ENCODE measurements at places on chromosomes 7 and 10.

GRCh38 chr10:62992145-62992721, 140.9 kb upstream of the NRBF2 start:
- peak; percentile 60 for DNase-seq

GRCh38 chr7:92634205-92634604, 44.0 kb upstream of the FAM133B start:
- DNase-seq, result no peak

DNA sequence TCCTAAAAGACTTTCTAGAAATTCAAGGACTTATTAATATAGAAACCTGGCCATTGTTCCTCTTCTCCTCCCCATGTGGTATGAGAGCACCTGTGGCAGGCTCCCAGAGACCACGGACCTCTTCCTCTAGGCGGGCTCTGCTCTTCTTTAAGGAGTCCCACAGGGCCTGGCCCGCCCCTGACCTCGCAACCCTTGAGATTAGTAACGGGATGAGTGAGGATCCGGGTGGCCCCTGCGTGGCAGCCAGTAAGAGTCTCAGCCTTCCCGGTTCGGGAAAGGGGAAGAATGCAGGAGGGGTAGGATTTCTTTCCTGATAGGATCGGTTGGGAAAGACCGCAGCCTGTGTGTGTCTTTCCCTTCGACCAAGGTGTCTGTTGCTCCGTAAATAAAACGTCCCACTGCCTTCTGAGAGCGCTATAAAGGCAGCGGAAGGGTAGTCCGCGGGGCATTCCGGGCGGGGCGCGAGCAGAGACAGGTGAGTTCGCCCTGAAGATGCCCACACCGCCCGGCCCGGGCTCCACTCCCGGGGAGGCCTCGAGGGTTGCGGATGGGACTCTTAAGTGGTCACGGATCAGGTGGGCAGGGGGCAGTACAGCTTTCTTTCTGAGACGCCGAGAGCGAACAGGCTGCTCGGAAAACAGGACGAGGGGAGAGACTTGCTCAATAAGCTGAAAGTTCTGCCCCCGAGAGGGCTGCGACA, at the start of gene SLC26A4:
Gene SLC26A4 (plus strand): TSS at position 448 of the 700 bp plus-strand sequence. CDS start 814 bp downstream, outside the sequence.
- DNase-seq, result peak; percentile 70

- DNase-seq, result no peak
These were observed 2.8 kb downstream of the SUGCT start for GRCh38 chr7:40137563-40137962.

DNA sequence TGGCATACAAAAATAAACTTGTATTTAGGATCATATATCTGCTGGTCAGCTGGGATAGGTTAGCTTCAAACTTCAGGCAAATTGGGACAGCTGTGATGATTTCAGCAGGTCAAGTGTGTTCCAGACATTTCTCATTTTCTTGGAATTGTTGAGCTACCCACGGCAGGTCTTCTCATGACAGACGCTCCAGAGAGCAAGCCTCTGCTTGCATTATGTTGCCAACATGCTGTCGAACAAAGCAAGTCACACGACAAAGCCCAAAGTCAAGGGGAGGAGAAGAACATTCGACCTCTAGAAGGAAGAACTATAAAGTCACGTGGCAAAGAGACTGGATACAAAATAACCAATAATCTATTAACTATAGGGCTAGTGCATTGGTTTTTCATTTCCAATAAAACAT, 103.5 kb downstream of the RAB18 start:
- DNase-seq, result no peak

DNA sequence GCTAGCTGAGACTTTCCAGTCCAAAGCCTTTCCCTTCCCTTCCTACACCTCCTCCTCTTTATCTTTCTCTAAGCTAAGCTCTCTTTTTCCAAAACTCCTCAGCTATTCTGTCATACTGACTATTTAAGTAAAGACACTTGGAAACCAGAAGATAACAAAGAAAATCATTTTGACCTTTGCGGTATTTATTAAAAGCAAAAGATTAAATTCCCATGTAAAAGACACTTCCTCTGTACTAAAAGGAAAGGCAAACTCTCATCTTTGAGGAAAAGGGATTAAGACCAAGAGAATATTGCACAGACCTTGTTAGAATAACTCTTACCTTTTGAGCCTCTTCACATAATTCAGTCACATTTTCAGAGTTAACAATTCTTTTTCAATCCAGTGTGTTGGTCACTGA, 15.8 kb downstream of the ST8SIA6 start:
- no peak for DNase-seq

GRCh38 chr7:143379611-143380259, 1.4 kb upstream of the ZYX start:
- no peak for DNase-seq

GRCh38 chr7:99128076-99128950, 15.6 kb downstream of the SMURF1 start:
- DNase-seq, result no peak

DNA sequence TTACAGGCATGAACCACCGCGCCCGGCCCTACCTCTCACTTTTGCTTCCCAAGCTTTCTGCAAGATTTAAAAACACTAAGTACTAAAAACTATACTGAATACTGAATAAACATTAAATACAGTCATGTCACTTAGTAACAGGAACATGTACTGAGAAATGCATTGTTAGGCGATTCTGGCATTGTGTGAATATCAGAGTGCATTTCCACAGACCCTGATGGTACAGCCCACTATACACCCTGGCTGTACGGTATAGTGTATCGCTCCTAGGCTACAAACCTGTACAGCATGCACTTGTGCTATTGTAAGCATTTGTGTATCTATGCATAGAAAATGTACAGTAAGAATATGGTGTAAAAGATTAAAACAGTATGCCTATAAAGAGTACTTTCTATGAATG, 29.1 kb downstream of the PDIA4 start:
- DNase-seq, result no peak

DNA sequence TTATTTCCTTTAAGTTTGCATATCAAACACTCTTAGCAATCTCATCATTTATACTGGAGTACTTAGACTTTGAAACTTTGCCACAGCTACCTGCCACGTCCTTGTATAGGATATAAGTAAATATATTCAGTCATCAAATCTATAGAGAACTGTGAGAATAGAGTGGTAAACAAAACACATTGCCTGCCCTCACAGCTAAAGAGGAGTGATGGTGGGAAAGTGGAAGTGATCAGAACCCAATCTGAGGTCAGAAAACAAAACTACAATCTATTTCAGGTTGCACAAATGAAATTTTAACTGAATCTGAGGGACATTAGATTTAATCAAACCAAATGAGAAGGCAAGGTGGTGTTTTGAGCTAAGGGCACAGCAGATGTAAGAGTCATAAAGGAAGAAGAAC, 74.8 kb downstream of the ZEB1 start:
- no peak for DNase-seq

- DNase-seq, result no peak
These were observed 90.0 kb downstream of the NRP1 start for GRCh38 chr10:33244354-33244967.

GRCh38 chr10:48299066-48299465, 7.4 kb upstream of the MAPK8 start:
- DNase-seq, result no peak

GRCh38 chr10:28730031-28730778, 52.9 kb downstream of the BAMBI start:
- no peak for DNase-seq

- no peak for DNase-seq
These were observed 29.3 kb upstream of the SH3PXD2A start for GRCh38 chr10:103884681-103885139.

DNA sequence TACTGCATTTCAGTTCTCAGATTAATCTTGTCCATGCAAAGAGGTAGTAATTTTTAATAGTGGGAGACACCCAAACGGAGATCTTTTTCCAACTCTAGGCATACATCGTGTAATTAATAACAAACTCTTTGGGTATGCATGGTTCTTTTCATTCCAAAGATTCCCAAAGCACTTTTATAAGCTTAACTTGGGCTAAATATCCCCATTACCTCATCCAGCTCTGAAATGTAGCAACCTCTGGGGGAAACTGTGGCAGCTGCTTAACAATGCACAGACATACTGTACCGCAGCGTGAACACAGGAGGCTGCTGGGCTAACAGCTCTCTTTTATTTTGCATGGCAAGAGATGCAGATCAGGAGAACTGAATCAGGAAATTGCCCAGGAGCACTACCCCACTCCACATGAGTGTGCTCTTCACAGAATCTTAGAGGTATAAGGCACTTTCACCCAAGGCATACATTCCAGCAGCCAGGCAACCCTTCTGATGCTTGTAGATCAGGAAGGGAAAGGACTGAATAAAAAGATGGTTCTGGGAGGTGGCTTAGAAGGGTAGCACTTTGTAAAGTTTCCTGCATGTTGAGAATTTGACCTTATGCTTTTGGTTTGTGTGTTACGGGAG, 114.4 kb upstream of the GLI3 start:
- DNase-seq, result no peak

GRCh38 chr7:98133181-98133580, 26.5 kb downstream of the LMTK2 start:
- DNase-seq, result peak; percentile 26

- no peak for DNase-seq
These were observed 23.7 kb downstream of the RAB18 start for GRCh38 chr10:27527666-27528295.

DNA sequence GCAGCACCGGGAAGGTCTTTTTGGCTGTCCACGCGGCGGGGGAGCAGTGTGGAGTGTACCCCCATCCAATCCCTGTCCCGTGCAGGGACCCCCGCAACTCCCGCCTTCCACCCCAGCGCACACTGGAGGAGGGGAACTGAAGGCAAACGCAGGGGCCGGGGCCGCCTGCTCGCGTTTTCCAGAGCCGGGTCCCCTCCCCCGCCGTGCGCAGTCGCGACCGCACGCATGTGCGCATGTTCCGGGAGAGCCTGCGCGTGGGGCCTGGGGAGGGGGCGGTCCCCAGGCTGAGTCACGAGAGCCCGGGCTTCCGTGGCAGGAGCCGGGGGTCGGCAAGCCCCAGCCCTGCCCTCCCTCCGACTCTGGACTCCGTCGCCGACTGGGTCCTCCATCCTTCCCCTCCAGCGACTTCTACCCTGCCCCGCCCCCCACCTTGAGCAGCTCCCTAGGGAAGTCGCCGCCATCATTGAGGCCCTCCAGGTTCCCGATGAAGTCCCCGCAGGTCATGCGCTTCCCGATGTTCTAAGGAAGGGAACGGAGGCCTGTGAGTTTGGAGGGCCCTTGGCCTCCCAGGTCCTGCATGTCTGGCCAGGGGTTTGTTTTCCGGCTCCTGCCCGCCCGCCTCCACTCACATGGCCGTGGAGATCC, 8.0 kb downstream of the PSD start:
- peak; percentile 75 for DNase-seq

DNA sequence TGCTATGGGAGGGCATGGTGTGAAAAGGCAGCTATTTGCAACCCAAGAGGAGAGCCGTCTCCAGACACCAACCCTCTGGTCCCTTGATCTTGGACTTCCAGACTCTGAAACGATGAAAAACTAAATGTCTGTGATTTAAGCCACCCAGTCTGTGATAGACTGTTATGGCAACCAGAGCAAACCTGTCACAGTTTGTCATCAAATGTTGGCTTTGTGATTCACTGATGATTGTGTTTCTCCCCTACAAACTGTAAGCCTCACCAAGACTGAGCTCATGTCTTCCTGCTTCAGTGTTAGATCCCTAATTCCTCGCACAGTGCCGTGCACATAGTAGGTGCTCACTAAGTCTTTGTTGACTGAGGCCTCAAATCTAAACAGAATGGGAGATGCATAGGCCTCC, 224.6 kb upstream of the PITRM1 start:
- no peak for DNase-seq

GRCh38 chr10:91409069-91409868, 875 bp upstream of the HECTD2 start:
- no peak for DNase-seq

- no peak for DNase-seq
These were observed 15.1 kb downstream of the CAMK2B start for GRCh38 chr7:44310221-44310848.

DNA sequence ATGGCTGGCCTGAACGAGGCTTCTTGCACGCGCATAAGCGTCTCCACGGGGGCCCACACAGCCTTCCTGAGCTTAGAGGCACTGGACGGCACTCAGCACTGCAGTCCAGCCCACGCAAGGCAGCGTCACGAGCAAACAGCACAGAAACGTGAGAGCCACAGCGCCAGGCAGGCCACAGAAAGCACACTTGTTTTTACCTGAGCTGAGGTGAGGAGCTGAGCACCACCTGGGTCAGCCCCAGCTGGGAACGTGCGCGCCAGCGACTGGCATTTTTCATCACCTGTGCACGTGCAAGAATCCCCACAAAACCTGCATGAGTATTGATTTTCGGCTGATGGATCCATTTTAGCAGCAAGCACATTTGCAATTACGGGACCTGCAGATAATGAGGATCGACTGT, 26.7 kb downstream of the IQCE start:
- no peak for DNase-seq

GRCh38 chr7:4702961-4703512, 20.9 kb downstream of the FOXK1 start:
- no peak for DNase-seq

GRCh38 chr7:156051884-156052283, 239.6 kb upstream of the SHH start:
- DNase-seq, result no peak

- DNase-seq, result no peak
These were observed 56.2 kb downstream of the UBE3C start for GRCh38 chr7:157194948-157195347.

- DNase-seq, result no peak
These were observed 1078.1 kb downstream of the SORCS1 start for GRCh38 chr10:106086391-106086790.

DNA sequence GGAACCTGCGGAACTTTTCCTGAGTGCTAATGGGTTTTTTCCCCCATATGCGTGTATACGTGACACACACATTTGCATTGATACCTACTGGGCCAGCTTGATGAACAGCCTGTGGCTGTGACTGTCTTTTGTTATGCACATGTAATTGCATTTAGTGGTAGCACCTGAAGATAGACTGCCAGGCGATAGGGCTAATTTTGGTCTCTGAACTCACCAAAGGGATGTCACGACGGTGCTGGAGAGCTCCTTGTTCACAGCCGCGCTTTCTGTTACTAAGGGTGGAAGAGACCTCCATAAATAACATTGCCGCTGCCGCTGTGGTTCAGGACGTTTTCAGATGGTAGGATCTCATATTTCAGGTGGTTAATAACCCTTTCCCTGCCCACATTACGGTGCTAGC, 133.2 kb downstream of the CAMK1D start:
- no peak for DNase-seq

- DNase-seq, result no peak
These were observed 19.1 kb downstream of the DENND2A start for GRCh38 chr7:140621401-140622021.

DNA sequence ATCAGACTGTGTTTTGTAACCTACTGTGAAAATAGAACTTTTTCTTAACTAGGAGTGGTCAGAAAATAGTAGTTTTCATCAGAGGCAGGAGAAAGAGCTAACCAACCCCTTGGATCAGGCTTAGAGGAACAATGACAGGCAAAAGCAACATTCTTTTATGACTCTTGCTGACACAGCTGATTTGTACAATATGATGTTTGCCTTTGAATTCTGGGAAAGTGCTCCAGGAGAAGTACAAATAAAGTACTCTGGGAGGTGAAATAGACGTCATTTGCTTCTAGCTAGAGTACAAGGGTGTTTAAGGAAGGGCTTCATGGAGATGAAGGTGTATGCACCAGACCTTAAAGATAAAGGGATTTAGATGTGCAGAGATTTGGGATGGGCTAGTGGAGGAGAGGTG, 75.1 kb upstream of the KIAA1217 start:
- no peak for DNase-seq
